ENCODE measurements at places on chromosomes 6 and 20. TPM values are rescaled to one million over a fixed set of nuclear protein-coding genes. Genes with fewer than 3 reads are reported as not detected.

The ADGRF4 gene
- 0.13 TPM for total RNA-seq

The NR2E1 gene
- total RNA-seq, result not detected

The CNKSR3 gene
- 5.6 TPM for total RNA-seq

The DSTN gene
- 254 TPM for total RNA-seq

The FAXC gene
- 2.9 TPM for total RNA-seq

The BMP2 gene
- 1.0 TPM for total RNA-seq

The OGFRL1 gene
- total RNA-seq, result 35.3 TPM

The CLVS2 gene
- total RNA-seq, result under 0.01 TPM

The BANF2 gene
- total RNA-seq, result not detected

The TRIM15 gene
- total RNA-seq, result not detected

The NKX2-2 gene
- total RNA-seq, result not detected

The LY86 gene
- not detected for total RNA-seq

The VGLL2 gene
- 0.75 TPM for total RNA-seq

The PCK1 gene
- total RNA-seq, result not detected

The FAM83D gene
- 64.4 TPM for total RNA-seq

The STK35 gene
- total RNA-seq, result 16.4 TPM

The KIAA1755 gene
- 0.17 TPM for total RNA-seq

The CDC40 gene
- total RNA-seq, result 20.5 TPM

The TTK gene
- 69.5 TPM for total RNA-seq

The FNDC11 gene
- 0.13 TPM for total RNA-seq

The HS3ST5 gene
- total RNA-seq, result not detected

The PLG gene
- not detected for total RNA-seq

The GFOD1 gene
- 3.1 TPM for total RNA-seq

The KIAA0408 gene
- total RNA-seq, result 5.0 TPM

The FKBP1A gene
- 131 TPM for total RNA-seq

The SRMS gene
- total RNA-seq, result not detected

The SIM1 gene
- 2.2 TPM for total RNA-seq

The EPHA7 gene
- total RNA-seq, result 31.4 TPM

The MEI4 gene
- total RNA-seq, result not detected

The GTF2H4 gene
- total RNA-seq, result 9.0 TPM

The SSTR4 gene
- total RNA-seq, result not detected

The TMEM244 gene
- 0.52 TPM for total RNA-seq

The OOEP gene
- total RNA-seq, result not detected

The PAX1 gene
- not detected for total RNA-seq

The GGT7 gene
- 5.7 TPM for total RNA-seq

The APCDD1L gene
- total RNA-seq, result 0.34 TPM

The ECT2L gene
- total RNA-seq, result not detected

The TPD52L2 gene
- total RNA-seq, result 119 TPM

The LHFPL5 gene
- total RNA-seq, result 0.17 TPM

The TREML2 gene
- not detected for total RNA-seq

The SIRPB1 gene
- total RNA-seq, result 0.77 TPM

The FOXQ1 gene
- 0.17 TPM for total RNA-seq

The MYL9 gene
- total RNA-seq, result 83.7 TPM

The FOXC1 gene
- 1.8 TPM for total RNA-seq

The DLL1 gene
- total RNA-seq, result 4.7 TPM
